ENCODE measurements at places on chromosomes 1 and 21.

GRCh38 chr1:147236448-147236847 is 6.0 kb upstream of the CHD1L start:
- DNase-seq: no peak

DNA sequence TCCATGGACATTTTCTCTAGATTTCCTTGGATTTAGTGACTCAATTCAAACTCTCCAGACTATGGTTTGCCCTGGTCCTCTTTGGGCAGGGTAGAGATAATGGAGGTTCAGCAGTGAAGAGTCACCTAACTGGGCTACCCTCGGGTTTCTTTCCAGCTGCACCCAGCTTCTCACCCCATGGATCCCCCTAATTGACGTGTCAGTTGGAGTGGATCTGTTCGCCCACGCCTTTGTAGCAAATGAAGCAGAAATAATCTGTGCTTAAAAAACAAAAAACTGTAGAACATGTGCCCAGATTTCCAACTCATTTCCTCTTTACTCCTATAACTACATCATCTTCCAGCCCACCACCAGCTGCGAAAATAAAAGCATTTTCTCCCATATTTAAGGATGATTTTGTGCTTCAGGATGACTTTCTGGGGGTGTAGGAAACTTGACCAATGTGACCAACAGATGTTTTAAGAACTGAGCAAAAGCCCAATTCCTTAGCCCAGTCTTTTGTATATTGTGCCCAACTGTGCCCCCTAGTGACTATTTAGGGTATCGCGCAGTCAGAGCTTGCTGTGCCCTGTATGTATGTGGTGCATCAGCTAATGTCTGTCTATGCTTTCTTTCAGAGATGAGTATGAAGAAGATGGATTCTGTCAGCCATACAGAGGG is 66.5 kb upstream of the UBE2U start:
- DNase-seq: peak; percentile 68

DNA sequence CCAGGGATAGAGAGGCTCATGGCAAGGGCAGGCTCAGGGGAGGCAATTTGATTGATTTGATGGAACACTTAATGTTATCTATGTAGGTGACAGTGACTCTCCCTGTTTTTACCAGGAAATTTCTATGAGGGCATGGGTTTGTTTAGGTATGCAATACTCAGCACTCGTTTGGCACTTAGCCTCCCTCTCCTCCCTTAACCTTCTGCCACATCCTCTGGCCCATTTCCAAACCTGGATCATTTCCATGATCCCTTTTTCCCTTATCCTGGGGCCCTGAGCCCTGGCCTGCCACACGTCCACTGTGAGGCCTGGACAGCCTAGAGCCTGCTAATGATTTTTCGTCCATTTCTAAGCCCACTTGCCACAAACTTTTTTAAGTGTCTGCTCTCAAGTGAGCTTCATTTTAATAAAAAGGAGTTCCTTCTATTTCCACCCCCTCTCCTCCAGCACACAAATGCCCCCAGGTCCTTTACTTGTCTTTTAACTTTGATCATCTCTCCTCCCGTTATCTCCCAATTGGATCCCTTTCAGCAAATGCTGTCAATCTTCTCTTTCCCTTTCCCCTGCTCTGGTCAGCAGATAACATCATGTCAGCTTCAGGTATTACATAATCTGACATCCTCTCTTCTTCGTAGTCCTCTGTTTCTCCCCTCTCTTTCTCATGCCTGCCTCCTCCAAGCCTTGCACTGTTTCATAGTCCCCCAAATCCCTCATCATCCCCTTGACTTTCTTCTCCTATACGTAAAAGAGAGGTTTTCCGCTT is 37.8 kb upstream of the GADD45A start:
- no peak for DNase-seq

GRCh38 chr1:109377698-109378097 is 20.0 kb downstream of the SORT1 start:
- DNase-seq: no peak

DNA sequence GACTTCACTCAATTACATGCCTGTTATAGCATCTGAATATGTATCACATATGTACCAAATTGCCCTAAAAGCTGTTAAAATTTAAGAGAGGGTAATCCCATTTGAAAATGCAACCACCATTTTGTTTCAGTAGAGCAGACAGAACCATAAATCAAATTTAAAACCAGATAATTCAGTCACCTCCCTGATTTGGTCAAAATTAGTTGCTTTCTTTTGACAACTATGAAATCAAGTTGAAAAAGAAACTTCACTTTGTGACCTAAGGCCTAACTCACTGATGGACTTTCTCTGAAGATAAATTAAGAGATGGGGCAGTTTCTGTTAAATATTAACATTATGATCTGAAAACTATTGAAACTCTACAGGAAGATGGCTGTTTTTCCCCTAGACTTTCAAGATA is 6.7 kb downstream of the GORAB start:
- DNase-seq: no peak

- DNase-seq: no peak
These were observed 44.4 kb downstream of the SMG7 start for GRCh38 chr1:183516725-183517124.

DNA sequence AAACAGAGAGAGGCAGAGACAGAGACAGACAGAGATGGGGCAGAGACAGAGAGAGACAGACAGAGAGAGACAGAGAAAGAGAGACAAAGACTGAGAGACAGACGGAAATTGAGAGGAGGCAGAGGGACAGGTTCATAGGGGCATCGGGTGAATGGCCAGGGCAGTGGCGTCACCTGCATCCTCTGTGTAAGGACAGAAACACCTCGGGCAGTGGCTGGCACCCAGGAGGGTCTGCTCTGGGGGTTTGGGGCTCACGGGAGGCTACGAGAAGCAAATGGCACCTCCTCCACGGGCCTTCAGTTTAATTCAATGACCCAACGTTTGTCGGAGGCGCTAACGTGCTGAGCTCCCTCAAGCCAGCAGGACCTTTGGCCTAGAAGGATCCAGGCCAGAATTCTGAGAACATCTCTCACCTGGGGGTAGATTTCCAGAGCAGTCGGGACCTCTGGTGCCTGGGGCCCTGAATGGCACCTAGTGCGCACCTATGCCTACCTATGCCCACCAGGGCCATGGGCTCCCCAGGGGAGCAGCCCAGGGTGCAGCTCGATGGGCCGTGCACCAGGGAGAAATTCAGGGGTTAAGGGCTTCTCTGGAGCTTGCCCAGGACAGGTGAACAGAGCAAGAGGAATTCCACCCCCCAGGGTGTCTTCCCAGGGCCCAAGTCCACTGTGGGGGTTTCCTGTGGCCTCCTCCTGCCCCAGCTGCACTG is 20.6 kb upstream of the PTTG1IP start:
- no peak for DNase-seq

DNA sequence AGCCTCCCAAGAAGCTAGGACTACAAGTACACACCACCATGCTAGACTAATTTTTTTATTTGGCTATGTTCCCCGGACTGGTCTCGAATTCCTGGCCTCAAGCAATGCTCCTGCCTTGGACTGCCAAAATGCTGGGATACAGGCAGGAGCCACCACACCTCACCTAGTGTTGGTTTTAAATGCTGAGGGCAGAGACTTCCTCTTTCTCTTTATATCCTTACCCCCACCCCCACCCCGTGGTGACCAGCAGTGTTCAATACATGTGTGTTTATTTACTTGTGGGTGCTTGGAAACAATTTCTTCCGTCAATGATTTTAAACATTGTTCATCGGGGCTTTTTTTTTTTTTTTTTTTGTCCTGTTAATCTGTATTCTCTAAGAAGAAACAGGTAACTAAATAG is 158.9 kb downstream of the ZBTB18 start:
- no peak for DNase-seq

GRCh38 chr1:234324821-234325220 is 48.4 kb upstream of the COA6 start:
- DNase-seq: no peak

DNA sequence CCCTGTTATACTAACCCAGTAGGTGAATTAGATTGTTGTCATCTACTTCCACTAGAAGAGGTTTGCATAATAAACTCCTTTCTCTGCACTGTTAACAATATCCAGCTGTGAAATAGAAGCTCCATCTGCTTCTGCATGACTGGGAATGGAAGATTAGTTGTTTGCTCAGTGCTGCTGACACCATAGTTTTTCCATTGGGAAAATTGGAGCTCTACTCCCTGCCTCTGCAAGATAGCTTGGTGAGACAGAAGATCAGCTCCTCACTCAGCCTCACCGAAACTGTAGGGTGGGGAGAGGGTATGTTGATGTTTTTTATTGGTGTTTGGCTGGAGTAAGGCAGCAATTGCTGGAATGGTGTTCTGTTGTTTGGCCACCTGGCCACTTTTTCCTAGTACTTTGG is 331.6 kb upstream of the ADAMTS5 start:
- no peak for DNase-seq

- no peak for DNase-seq
These were observed 47.4 kb downstream of the PLA2G4A start for GRCh38 chr1:186875896-186876835.

GRCh38 chr21:43937891-43938309 is 72.9 kb downstream of the AGPAT3 start:
- DNase-seq: peak; percentile 21

DNA sequence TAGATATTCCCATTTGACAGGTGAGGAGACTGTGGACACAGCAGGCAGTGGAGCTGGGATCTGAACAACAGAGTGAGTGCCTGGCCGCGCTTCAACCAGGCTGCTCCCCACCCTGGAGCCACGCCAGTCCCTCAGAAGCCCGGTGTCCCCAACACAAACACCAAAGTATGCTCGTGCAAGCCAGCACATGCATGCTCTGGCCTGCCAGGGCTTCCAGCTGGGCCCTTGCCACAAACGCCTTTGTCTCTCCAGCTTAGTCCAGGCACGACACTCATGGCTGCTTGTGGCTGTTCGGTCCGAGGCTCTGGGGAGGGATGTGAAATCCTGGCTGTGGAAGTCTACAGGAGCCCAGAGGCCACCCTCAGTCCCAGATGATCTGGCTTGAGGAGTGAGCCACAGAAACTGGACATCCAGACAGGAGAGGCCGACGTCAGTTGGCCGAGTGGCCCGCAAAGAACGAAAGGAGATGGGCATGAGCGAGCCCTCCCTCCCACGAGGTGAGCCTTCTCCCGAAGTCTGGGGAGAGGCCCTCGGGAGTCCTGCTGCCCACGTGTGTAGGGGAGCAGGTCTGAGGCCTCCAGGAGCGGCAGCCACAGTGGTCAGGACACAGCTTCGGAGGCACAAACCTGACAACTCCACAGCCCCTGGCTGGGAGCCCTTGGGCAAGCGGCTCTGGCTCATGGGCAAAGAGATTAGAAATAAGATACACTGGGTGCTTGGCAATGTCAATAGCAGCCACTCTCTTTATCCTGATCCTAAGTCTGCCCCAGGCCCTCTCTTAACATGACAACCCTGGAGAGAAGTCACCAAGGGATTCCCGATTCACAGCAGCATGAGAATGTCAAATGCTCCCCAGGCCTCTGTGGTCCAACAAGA is 117.1 kb upstream of the IFFO2 start:
- no peak for DNase-seq

DNA sequence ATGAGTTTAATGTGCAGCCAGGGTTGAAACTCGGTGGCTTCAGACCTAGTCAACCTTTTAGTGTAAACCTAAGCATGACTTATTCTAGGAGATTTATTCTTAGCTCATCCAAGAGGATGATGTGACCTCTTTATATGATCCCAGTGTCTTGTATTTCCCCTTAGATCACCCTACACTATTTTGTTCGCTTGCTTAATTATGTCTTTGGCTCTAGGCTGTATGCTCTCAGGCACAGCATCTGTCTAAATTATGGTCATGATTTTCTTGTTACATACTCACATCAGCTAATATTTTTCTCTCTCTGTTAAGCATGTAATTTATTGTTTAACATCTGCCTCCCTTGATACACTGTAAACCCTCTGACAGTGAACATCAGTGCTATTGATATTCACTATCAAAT is 19.1 kb downstream of the COL11A1 start:
- no peak for DNase-seq

DNA sequence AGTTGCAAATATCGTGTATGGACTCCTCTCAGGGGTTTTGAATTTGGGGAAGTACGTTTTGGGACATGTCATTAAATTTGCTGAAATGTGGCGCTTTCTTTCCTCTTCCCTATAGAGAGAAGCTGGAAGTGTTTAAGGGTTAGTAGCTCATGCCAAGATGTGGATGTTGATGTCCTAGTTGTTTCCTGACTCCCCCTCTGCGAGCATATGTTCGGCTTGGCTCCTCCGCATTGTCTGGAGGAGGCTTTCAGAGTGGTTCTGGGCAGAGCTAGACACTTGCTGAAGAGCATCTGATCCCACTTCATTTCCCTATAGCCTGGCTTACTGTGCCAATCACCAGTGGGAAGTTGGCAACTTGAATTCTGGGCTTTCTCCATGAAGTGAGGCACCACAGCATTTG is 347.4 kb upstream of the B3GALT2 start:
- DNase-seq: no peak

GRCh38 chr1:160251011-160251410 is 11.3 kb downstream of the DCAF8 start:
- DNase-seq: no peak

DNA sequence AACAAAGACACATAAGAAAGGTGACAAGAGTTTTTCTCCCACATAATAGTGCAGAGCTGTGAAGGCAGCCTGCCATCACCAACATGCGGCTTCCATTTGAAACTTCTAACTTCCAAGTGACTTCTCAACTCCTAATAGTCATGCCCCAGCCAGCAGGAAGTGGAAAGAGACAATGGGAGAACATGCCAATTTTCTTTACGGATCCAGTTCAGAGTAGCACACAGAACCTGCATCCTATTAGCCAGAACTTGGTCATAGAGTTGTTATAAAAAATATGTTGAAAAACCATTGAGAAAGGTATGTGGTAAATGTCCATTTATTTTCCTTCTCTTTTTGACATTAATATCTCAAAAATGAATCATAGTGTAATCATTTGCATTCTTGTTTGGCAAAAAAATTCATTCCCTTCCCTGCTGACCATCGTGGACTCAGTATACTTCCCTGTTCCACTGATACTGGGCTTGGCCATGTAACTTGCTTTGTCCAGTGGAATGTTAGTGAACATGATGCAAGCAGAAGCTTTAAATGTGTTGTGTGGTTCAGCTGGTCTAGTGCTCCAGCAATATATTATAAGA is 197.4 kb downstream of the SEC16B start:
- DNase-seq: no peak

- no peak for DNase-seq
These were observed 15.5 kb downstream of the IFNGR2 start for GRCh38 chr21:33418691-33419090.

GRCh38 chr1:178528953-178529335 is 16.0 kb downstream of the TEX35 start:
- no peak for DNase-seq

DNA sequence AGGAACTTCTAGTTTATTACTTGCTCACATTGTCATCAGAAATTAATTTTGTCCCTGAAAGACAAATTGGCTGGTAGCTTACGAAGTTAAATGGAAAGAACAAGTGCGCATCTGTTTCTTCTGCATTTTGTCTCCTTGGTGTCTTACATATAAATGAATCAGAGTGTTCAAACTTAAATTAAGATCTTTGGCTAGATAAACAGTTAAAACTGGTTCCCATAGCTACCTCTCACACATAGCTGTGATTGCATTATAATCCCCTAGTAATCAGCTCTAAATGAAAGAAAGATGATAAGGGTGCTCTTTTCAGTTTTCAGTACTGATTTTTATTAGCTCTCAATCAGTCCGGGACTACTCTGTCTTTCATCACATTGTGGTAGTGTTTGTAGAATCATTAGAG is 124.2 kb upstream of the LMO4 start:
- DNase-seq: no peak
